ENCODE measurements at places on chromosomes 6 and 20.

- DNase-seq: peak; percentile 8
These were observed 7.0 kb downstream of the BPIFB2 start for GRCh38 chr20:33014336-33015113.

GRCh38 chr6:150456466-150456865 lies 87.7 kb downstream of the IYD start:
- DNase-seq: no peak

DNA sequence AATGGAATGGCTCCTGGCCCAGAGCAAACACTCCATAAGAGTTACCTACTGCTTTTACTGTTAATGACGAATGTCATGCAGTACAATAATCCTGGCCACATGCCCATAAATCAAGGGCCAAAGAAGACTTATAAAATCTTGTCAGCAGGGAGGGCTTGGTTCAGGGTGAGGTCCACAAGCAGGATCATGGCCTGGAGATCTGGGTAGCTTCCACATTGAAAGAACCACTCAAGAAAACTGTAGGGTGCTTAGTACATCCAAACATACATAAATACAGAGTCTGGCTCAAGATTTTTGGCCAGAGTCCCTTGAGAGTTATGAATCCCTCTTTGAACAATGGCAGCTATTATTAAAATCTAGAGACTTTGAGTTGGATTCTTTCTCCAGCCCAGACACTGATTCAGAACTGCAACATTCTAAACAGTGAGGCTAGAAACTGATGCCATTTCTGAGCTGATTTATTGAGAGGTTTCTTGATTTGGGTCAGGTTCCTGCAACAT lies 188.7 kb downstream of the CDC5L start:
- DNase-seq: no peak

GRCh38 chr20:45991616-45992015 lies 17.1 kb upstream of the MMP9 start:
- DNase-seq: no peak

DNA sequence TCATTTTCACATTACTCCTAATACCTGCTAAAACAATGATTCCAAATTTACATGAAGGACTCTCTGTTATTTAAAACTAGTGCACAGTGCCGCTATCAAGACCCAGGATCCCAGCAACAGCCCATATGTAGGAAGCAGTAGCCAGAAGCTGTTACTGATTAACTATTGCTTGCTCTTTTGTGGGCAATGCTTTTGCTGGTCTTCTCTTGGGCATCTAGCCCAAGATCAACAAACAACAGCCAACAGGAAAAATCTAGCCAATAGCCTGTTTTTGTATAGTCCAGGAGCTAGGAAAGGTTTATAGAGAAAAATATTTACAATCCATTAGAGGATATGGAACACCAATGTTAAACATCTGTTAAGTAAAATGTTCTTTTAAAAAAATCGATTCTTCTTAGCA lies 22.1 kb upstream of the TENT5A start:
- DNase-seq: no peak

DNA sequence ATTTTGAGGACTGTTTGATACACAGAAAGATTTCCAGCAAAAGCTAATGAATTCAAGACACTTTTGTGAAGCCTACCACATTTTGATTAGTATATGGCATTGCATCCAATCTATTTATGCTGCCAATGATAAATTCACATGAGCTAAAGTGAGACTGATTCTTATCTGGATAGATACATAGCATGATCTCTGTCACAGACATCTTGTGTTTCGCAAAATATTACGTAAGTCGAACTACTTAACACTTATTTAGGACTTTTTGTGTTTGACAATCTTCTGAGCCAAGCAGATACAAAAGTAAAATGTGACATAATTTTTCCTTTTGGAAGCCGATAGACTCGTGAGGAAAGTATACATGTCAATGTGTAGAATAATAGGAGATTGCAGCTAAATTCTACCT lies 251.6 kb downstream of the HACE1 start:
- no peak for DNase-seq

GRCh38 chr6:14038467-14039437 lies 78.8 kb upstream of the CD83 start:
- DNase-seq: peak; percentile 56

- DNase-seq: no peak
These were observed 70.8 kb downstream of the YTHDF1 start for GRCh38 chr20:63145156-63145555.

DNA sequence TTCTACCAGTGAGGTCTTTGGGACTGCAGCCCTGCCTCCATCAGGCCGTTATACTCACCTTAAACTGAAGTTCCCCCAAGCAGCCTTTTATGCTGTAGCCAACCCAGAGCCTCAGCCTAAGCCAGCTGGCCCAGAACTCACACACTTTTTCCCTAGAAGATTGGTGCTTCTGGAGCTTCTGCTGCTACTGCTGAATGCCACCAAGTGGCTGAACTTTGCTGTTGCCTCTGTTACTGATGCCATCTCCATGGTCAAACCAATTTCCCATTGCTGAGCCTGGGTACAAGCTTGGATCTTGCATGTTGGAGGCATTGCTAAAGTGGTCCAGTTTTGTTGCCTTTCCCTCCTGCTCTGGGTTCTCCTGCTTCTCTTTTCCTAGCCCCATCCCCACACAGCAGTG lies 15.0 kb upstream of the TBX18 start:
- DNase-seq: no peak

Measured in eye (tissue), 1 donor.